ENCODE measurements at places on chromosomes 4 and X.

DNA sequence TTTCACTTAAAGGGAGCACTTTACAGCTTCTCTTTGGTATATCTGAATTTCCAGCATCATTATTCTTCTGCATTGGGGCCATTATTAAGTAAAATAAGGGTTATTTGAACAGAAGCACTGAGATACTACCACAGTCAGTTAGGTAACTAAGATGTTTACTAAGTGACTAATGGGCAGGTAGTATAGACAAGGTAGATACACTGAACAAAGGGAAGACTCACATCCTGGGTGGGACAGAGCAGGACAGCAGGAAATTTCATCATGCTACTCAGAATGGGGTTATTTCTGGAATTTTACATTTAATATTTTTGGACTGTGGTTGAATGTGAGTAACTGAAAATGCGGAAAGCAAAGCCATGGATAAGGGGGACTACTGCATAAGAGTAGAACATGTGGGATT lies 316.0 kb downstream of the CCSER1 start:
- no peak for DNase-seq

- peak; percentile 47 for DNase-seq
These were observed 53.8 kb downstream of the RAP1GDS1 start for GRCh38 chr4:98314791-98315565.

DNA sequence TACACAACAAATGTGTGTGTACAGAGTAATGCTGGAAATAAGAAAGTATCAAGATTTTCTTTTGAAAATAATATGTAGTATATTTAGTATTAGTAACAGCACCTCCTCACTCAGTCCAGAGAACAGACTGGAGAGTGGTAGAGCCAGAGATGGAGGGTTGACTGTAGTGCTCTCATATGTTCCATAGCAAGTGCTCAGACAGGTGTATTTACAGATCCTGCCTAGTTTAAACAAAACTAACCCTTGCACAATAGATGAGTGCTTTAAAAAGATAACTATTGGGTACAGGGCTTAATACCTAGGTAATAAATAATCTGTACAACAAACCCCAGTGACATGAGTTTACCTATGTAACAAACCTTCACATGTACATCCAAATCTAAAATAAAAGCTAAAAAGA lies 381.0 kb upstream of the EMCN start:
- no peak for DNase-seq

GRCh38 chrX:47170861-47171692 lies 22.6 kb upstream of the UBA1 start:
- no peak for DNase-seq

- DNase-seq, result no peak
These were observed 311.3 kb downstream of the GRID2 start for GRCh38 chr4:92615049-92615448.

GRCh38 chr4:57607566-57608180 lies 497.5 kb upstream of the IGFBP7 start:
- DNase-seq, result no peak

DNA sequence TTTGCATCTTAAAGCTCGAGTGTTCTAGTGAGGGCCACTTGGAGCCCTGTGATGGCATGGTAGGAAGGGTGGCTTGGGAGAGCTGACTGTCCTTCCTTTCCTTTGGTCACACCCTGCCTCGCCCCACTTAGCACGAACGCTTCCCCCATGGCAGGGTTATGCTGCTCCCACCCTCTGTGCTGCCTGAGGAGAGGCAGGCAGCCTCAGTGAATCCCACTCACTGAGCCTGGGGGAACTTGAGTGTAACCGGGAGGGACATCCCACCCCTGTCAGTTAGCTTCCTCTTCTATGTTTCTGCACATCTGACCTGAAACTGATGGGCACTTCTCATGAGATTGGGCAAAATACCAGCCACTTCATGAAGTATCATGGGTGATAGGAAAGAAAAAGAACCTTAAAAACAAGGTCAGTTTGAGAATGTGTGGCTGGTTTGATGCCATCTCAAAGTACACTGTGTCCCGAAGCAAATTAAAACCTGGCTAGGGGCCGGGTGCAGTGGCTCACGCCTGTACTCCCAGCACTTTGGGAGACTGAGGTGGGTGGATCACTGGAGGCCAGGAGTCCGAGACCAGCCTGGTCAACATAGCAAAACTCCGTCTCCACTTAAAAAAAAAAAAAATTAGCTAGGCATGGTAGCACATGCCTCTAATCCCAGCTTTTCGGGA lies 10.1 kb downstream of the TKTL1 start:
- no peak for DNase-seq

DNA sequence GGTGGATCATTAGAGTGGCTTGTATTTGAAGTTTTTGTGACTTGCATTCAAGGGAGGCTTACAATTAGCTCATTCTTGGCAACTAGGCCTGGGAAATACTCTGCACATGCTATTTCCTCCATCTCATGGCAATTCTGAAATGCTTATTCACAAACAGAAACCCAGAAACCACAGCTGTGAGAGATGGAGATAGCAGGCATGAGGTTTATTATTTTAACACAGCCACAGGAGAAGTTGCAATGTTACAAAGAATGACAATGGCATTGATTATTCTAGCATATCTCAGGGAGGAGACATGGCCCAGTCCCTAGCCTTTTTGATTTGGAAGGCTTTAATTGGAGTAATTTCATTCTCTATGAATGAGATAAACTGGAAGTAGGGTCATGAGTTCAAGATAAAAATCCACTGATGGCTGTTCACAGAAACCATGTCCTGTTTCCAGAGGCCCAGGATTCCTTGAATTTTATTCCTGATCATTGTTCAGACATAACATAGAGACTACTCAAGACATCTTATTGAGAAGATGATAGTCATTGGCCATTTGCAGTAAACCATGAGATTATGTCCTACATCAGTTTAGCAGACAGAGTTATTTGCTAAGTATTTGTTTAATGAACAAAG lies 123.9 kb downstream of the MID1 start:
- peak; percentile 91 for DNase-seq

GRCh38 chr4:1396806-1397455 lies 9.3 kb downstream of the NKX1-1 start:
- no peak for DNase-seq

DNA sequence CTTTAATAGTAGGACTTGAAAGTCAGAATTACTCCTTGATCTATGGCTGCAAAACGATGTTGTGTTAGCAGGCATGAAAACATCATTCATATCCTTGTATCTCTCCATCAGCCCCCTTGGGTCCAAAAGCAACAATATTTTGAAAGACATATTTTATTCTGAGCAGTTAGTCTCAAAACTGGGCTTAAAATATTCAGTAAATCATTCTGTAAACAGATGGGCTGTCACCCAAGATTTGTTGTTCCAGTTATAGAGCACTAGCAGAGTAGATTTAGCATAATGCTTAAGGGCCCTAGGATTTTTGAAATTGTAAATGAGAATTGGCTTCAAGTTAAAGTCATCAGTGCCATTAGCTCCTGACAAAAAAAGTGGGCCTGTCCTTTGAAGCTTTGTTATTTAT lies 1565.6 kb downstream of the STIM2 start:
- no peak for DNase-seq

DNA sequence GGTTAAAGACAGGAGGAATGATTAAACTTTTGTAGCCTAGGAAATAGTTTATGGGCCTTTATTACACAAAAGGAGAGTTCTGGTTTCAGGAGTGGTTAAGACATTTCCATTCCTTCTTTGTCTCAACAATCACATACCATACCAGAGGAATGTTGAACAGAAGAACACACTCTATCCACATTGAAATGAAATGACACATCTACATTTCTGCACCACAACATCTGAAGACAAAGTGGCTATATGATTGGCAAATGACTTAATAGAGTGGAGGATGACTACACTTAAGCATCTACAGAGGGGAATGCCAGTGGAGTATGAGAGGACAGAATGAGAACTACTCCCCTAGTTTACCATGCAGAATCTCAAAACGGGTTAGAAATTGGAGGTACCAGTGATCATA lies 8.0 kb downstream of the CYP2U1 start:
- DNase-seq, result peak; percentile 57

All from iris pigment epithelial cell (primary cell).